ENCODE measurements at places on chromosomes 11 and 22. TPM values are rescaled to one million over a fixed set of nuclear protein-coding genes. Genes with fewer than 3 reads are reported as not detected.

GRCh38 chr11:119880873-119881272 lies 151.9 kb upstream of the NECTIN1 start:
- DNase-seq, result no peak

KLHL35 gene
- total RNA-seq, result not detected

DNA sequence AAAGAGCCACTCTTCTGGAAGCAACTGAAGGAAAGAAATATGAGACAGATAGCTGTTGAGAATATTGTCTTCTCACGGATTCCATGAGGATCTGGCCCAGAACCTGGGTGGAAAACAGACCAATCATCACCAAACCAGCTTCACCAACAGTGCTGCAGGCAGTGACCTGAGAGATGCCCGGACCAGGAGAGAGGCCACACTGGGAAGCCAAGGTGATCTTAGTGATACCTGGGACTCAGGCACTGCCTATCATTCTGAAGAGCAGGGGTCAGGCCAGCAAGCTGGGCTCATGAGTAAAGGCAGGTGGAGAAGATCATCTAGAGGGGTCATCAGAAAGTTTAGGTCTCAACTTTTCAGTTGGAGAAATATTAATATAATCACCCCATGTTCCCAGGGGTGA lies 595.8 kb upstream of the CADM1 start:
- no peak for DNase-seq

DNA sequence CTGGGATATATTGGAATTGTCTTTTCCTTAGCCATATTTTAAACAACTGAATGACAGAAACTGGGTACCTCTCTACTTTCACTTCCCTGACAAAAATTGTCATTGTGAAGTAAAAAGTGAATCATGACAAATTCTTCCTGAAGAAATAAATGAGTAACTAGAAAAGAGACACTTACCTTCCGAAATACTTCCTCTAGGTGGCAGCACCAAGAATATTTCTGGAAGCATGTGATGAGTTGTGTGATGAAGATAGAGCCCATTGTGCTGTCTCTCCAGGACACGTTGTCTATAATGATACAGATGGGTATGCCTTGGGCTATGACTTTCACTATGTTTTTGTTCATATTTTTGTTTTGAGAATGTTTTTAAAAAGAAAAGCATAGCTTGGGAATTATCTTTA lies 21.5 kb downstream of the CASP4 start:
- DNase-seq, result peak; percentile 37

GRCh38 chr22:22756109-22756508 lies 111.7 kb downstream of the GGTLC2 start:
- DNase-seq, result no peak
